HepG2 (cell line): ENCODE measurements at places on chromosomes 11 and 22. TPM values are rescaled to one million over a fixed set of nuclear protein-coding genes. Genes with fewer than 3 reads are reported as not detected.

GRCh38 chr22:47623066-47623762, 860.8 kb downstream of the TBC1D22A start:
- H3K27ac ChIP-seq: no peak overlapping the region
- DNase-seq: no peak
- H3K36me3 ChIP-seq: no peaks in the 10 kb centered on the region
- H3K27me3 ChIP-seq: peaks cover 67% of the 10 kb centered on the region

DNA sequence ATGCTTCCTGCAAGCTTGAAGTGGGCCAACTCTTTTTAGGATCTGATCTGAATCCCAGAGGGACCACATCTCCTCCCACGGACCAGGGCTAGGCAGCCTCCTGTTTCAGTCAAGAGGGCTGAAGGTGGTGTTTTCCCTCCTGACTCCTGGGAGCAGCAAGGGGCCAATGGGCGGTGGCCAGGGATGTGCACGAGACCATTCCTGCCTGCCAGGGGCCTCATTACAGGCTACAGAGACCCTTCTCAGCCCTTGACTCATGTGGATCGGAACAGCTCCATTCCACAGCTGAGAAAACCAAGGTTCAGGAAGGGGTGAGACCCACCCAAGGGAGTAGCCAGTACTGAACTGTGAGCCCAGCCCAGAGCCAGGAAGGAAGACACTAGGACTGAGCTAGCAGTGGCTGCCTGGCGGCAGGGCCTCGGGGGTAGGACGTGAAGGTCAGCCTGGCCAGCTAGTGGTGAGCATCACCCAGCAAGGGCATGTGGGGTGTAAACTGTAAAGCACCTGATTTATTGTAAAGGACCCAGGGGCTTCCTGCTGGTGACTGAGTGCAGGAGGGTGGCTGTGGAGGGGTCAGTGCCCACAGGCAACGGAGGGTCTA, 3.4 kb upstream of the P2RY6 start:
- H3K4me3 ChIP-seq: no peak overlapping the region
- DNase-seq: no peak
- peaks cover 54% of the 10 kb centered on the region for H3K4me1 ChIP-seq
- H3K36me3 ChIP-seq: no peaks in the 10 kb centered on the region

- no peaks in the 10 kb centered on the region for H3K27me3 ChIP-seq
- peak overlapping the region; percentile 85 for H3K4me3 ChIP-seq
- DNase-seq: peak; percentile 47
- peaks cover 25% of the 10 kb centered on the region for H3K4me1 ChIP-seq
- peaks cover 31% of the 10 kb centered on the region for H3K36me3 ChIP-seq
Measured at GRCh38 chr11:65132988-65133700, 1.2 kb downstream of the SYVN1 start.

GRCh38 chr22:45206233-45206632, 34.5 kb downstream of the KIAA0930 start:
- no peak for DNase-seq
- H3K27me3 ChIP-seq: no peaks in the 10 kb centered on the region
- H3K36me3 ChIP-seq: peaks cover 16% of the 10 kb centered on the region; the same call in 2 of the 3 replicates
- H3K4me1 ChIP-seq: no peaks in the 10 kb centered on the region

DNA sequence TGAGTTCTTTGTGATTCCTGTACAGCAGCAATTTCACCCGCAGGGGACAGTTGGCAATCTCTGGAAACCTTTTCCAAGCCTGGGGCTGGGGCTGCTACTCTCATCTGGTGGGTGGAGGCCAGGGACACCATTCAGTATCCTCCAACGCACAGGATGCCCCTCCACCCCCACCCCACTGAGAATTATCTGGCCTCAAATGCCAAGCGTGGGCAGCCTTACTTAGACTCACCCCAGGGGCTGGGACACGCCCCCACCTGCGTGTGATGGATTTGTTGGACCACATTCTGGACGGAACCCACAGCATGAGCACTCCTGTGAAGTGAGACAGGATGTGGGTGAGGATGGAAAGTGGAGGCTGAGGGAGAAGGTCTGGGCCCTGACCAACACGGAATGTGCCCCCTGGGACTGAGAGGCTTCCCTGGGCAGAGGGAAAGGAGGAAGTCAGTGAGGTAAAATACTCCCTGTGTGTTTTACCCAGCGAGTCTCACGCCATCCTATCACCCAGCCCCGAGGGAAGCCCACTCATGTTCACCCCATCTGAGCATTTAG, 13.7 kb downstream of the RASD2 start:
- no peak overlapping the region for H3K27ac ChIP-seq
- peaks cover 9% of the 10 kb centered on the region for H3K4me1 ChIP-seq
- H3K4me3 ChIP-seq: no peak overlapping the region

DNA sequence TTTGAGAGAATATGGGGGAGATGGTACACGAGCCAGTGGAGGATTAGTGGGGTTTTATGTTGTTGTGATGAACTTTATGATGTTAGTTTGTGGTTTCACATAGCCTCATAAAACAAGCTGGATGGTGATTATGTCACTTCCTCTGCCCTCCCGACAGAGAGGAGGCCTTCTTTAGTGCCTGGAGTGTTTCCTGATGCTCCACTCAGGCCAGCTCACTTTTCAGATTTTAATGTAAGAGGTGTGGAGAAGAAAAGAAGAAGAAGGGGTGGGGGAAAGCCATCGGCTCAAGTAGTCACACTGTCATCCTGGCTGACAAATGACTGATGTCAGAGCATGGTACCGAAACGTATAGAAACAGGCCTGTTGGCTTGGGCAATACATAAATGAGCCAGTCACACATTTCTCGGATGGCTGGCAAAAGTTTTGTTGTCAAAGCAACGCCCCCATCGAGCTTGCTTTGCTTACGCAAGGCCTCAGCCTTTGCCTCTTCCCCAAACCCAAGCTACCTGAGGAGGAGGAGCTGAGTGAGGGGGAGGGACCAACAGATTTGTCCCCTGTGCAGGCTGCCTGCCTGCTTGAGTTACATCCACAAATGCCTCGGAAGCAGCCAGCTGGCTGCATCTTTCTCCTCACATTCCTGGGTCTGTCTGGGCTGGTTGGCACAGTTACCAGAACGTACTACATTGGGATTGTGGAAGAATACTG, at the start of gene HEPHL1:
TSS of gene HEPHL1 (plus strand) at position 578 of the 705 bp plus-strand sequence. CDS start at position 593, 15 bp downstream.
- no peaks in the 10 kb centered on the region for H3K4me1 ChIP-seq
- no peaks in the 10 kb centered on the region for H3K36me3 ChIP-seq
- DNase-seq: no peak
- H3K4me3 ChIP-seq: no peak within 1 kb of the TSS
- no peaks in the 10 kb centered on the region; the same call in 1 of the 2 replicates for H3K27me3 ChIP-seq
- H3K27ac ChIP-seq: no peak within 1 kb of the TSS

- no peak for DNase-seq
Measured at GRCh38 chr22:20853236-20853660, 5.4 kb downstream of the PI4KA start.

DNA sequence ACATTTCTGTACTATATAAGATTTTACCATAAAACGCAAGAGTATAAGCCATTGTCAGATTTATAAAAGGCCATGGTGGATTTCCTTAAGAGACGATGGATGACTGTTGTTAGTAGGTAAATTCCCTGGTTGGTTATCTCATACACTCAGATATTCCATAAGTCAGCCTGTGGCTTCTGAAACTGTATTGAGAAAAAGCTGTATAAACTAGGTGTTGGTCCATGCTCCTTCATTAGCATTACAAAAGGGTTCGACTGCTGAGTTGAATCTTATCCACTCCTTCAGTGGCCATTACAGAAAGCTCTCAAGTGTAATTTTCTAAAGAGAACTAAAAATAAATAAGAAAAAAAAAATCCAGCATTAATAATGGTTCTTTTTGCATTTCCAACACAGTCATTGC, 5.3 kb downstream of the GRAP2 start:
- no peaks in the 10 kb centered on the region for H3K4me1 ChIP-seq
- no peak overlapping the region for H3K4me3 ChIP-seq
- DNase-seq: no peak
- no peak overlapping the region for H3K27ac ChIP-seq
- no peaks in the 10 kb centered on the region for H3K36me3 ChIP-seq

- H3K36me3 ChIP-seq: no peaks in the 10 kb centered on the region
- H3K4me1 ChIP-seq: no peaks in the 10 kb centered on the region
- H3K27ac ChIP-seq: no peak overlapping the region
- no peak overlapping the region for H3K4me3 ChIP-seq
- H3K27me3 ChIP-seq: no peaks in the 10 kb centered on the region; the same call in 1 of the 2 replicates
- no peak for DNase-seq
Measured at GRCh38 chr11:94876222-94876621, 97.1 kb downstream of the CWC15 start.

- peak overlapping the region; percentile 33 for H3K27ac ChIP-seq
- no peaks in the 10 kb centered on the region; the same call in 2 of the 3 replicates for H3K36me3 ChIP-seq
- peaks cover 90% of the 10 kb centered on the region for H3K4me1 ChIP-seq
- H3K27me3 ChIP-seq: no peaks in the 10 kb centered on the region
- H3K4me3 ChIP-seq: no peak overlapping the region
Measured at GRCh38 chr11:20010851-20011225, 149.4 kb downstream of the DBX1 start.

GRCh38 chr11:44983786-44984185, 33.1 kb upstream of the TP53I11 start:
- H3K36me3 ChIP-seq: no peaks in the 10 kb centered on the region
- no peak for DNase-seq
- H3K27me3 ChIP-seq: no peaks in the 10 kb centered on the region; the same call in 1 of the 2 replicates
- H3K27ac ChIP-seq: no peak overlapping the region
- no peak overlapping the region for H3K4me3 ChIP-seq

- no peak overlapping the region for H3K4me3 ChIP-seq
- no peak for DNase-seq
- no peaks in the 10 kb centered on the region for H3K27me3 ChIP-seq
- H3K4me1 ChIP-seq: peaks cover 95% of the 10 kb centered on the region
- no peaks in the 10 kb centered on the region for H3K36me3 ChIP-seq
Measured at GRCh38 chr11:85922367-85922766, 67.2 kb downstream of the CCDC83 start.

DNA sequence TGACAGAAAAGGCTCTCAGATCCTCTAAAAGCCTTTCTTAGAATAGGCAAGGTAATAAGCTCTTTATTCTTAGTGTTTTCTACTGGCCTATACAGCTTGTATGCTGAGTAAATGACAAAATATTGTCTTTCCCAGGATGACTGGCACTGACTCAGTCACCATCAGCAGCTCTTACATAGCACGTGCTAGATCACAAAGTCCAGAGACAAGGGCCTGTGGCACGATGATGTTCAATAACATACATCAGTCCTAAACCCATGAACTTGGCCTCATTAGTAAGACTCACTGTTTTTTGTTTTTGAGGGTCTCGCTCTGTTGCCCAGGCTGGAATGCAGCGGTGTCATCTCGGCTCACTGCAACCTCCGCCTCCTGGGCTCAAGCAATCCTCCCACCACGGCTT, 42.7 kb downstream of the CELF1 start:
- H3K36me3 ChIP-seq: peaks cover 3% of the 10 kb centered on the region; the same call in 1 of the 3 replicates
- H3K27ac ChIP-seq: no peak overlapping the region
- no peaks in the 10 kb centered on the region for H3K27me3 ChIP-seq
- H3K4me3 ChIP-seq: no peak overlapping the region

- H3K4me1 ChIP-seq: peaks cover 25% of the 10 kb centered on the region
- H3K27ac ChIP-seq: no peak overlapping the region
- no peak overlapping the region for H3K4me3 ChIP-seq
- peaks cover 70% of the 10 kb centered on the region for H3K27me3 ChIP-seq
Measured at GRCh38 chr11:71396548-71397123, 51.6 kb downstream of the DHCR7 start.

DNA sequence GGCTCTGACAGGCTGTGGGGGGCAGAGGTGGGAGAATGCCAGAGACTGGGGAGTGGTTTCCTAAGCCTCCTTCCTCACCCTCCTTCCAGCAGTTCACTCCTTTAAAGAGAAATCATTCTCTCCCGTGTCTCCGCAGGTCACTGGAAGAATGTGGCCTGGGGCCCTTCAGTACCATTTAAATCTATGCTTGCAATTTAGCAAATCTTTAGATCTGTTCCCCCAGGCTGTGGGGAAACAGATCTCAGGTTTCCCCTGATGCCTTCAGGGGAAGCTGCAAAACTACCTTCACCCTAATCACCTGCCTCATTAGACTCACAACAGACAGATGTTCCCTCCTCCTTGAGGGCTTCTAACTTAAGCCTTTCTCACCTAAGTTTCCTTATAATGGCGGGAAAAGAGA, 55.3 kb downstream of the KIRREL3 start:
- H3K27ac ChIP-seq: no peak overlapping the region
- no peak overlapping the region for H3K4me3 ChIP-seq
- peaks cover 2% of the 10 kb centered on the region for H3K27me3 ChIP-seq
- H3K4me1 ChIP-seq: no peaks in the 10 kb centered on the region
- H3K36me3 ChIP-seq: no peaks in the 10 kb centered on the region

DNA sequence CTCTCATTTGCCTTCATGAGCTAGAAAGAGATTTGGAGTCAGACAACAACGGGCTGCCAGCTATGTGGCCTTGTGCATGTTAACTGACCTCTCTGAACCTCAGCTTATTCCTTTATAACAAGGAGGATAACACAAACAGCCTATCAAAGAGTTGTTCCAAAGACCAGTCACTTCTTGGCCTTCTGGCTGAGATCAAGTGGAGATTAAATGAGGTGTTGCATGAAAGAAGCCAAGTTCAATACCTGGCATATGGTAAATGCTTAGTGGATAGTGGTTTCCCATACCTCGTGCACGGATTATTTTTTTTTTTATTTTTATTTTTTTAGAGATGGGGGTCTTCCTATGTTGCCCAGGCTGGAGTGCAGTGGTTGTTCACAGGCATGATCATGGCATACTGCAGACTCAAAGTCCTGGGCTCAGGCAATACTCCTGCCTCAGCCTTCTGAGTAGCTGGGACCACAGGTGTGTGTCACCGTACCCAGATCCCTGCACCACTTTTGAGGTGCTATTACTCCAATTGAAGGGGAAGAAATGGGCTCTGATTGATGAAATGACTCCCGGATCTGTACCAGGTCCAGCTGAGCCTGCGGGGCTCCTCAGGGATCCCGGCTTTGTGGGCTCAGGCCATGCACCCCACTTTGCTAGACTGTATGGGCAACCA, 4.9 kb downstream of the LGALS1 start:
- DNase-seq: no peak
- no peak overlapping the region for H3K4me3 ChIP-seq
- H3K27me3 ChIP-seq: no peaks in the 10 kb centered on the region

DNA sequence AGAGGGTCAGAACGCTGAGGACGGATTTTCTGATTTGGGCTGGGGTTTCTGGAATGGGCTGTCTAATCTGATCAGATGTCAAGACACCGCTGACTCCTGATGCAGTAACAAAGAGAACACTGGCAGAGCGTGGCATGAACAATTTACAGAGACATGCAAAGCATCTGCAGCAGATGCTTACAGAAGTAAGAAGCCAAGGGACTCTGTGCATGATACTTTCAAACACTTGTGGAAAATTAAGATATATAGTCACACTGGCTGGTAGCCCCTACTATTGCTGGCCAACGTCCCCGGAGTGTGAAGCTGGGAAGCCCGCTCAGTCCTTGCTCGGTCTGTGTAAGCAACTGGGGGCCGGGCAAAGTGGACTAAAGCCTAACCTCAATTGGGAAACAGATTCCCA, 903.7 kb downstream of the BRD1 start:
- no peak for DNase-seq
- peaks cover 37% of the 10 kb centered on the region for H3K4me1 ChIP-seq
- peaks cover 11% of the 10 kb centered on the region for H3K27me3 ChIP-seq
- no peak overlapping the region for H3K27ac ChIP-seq
- no peaks in the 10 kb centered on the region for H3K36me3 ChIP-seq

- H3K4me1 ChIP-seq: peaks cover 24% of the 10 kb centered on the region
- no peaks in the 10 kb centered on the region; the same call in none of the 2 replicates for H3K27me3 ChIP-seq
- no peak for DNase-seq
- no peaks in the 10 kb centered on the region for H3K36me3 ChIP-seq
Measured at GRCh38 chr11:67099831-67100324, 19.2 kb upstream of the KDM2A start.

Gene CRYAB
- total RNA-seq: 0.55 and 0.69 TPM in 2 replicates

Gene DDTL
- total RNA-seq: 0.31 TPM in 1 of 2 replicates, not detected in the other

Gene OR51E2
- not detected in 2 replicates for total RNA-seq

Gene C22orf31
- not detected in 2 replicates for total RNA-seq

Gene RIMBP3B
- total RNA-seq: not detected in 2 replicates

Gene MUC2
- not detected in 2 replicates for total RNA-seq

Gene SLC25A18
- 0.75 and 0.86 TPM in 2 replicates for total RNA-seq

Gene NDUFS3
- 151 and 177 TPM in 2 replicates for total RNA-seq
